Stimulated activated naive CD8-positive, alpha-beta T cell treated with anti-CD3 and anti-CD28 coated beads, Interleukin-15, amount 100 ng/mL, for 72 hours (primary cell): ENCODE measurements at places on chromosomes 5 and 9.
A peak's percentile ranks its signal among the peaks of the same experiment; 100 is the strongest.

DNA sequence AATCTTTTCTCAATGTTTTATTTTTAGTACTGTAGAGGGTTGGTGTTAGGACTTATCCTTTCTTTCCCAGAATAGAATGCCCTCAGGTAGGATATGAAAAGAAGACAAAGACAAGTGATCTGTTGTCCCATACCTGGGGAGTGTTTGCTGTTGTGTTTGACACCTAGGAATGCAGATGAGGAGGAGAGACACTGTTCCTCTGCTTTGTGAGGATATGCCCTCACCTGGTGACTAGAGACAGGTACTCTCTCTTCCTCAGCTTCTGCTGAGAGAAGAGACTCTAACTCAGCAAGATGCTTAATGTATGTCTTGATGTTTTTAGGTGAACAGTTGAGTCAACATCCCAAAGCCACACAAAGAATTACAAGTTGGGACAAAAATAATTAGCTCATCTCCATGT lies 468.4 kb downstream of the PRR16 start:
- DNase-seq = no peak

DNA sequence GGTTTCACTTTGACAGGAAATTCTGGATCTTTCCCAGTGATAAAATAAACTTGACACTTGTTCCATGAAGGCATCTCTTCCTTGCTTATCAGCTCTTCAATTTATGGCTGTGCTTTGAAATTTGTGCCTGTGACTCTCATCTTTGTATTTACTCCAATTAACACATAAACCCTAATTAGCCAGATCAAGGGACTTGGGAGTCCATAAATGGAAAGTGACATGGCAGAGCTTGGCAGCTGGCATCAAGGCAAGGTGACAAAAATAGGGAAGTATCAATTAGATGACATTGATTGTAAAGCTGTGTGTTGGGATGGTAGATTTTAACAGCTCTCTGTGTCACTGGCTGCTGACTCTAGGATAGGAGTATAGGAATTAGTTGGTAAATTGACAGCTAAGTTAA lies 133.9 kb downstream of the PBX3 start:
- DNase-seq = no peak

GRCh38 chr5:101977729-101978345 lies 318.2 kb downstream of the SLCO4C1 start:
- DNase-seq = no peak

DNA sequence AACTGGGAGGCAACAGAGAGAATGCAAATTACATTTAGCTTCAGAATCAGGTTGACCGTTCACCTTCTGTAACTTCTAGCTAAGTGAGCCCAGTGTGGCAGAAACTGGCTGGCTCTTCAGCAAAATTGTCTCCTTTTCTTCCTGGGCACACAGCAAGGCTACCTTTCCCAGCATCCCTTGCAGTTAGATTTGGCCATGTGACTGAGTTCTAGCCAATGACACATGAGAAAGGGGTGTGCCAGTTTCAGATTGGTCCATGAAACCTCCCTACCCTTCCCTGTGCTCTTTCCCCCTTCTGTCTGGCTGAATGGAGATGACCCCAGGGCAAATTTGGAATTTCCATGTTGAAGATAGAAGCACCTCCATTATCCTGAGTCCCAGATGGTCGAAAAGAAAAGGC lies 72.5 kb upstream of the SMIM23 start:
- no peak for DNase-seq

DNA sequence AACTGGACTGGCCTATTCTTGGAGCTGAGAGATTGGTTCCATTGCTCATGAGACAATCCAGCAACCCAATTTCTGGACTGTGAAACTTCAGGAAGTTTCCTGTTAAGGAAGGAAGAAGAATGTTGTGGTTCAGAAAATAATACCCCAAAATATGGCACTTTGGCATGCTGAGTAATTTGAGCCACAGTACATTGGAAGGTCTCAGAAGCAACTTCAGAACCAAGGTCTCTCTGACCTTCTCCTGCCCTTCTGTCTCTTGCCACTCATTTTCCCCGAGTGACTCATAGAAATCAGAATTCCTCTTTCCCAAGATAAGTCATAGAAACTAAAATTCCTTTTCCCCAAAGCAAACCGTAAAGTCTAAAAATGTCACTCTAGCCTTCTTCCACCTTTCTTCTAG lies 1366.1 kb downstream of the PTPRD start:
- no peak for DNase-seq

DNA sequence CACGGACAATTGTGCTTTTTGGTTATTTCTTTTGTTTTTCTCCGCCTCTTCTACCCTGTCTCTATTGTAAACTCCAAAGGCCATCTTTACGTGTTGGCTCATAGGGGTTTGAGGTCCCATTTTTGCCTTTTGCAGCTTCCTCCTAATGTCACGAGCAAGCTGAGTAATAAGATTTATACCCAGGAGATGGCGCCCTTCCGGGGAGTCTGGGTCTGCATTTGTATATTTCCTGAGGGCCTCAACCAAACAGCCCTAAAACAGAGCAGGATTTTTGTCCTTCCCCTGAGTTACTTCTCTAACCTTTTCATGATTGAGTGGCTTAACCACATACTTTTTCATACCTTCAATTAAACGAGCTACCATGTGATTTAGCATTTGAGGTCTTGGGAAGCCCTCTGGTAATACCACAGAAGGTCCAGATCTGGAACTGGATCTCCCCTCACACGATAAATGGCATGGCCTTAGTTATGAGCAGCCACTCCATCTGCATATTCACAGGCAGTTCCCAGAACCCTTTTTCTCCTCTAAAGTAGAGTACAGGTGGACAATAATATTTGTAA lies 11.2 kb upstream of the CFAP95 start:
- DNase-seq = peak; percentile 24

- no peak for DNase-seq
Measured at GRCh38 chr9:19140259-19140658, 13.0 kb upstream of the PLIN2 start.
